ENCODE measurements at places on chromosomes 2 and 18.

DNA sequence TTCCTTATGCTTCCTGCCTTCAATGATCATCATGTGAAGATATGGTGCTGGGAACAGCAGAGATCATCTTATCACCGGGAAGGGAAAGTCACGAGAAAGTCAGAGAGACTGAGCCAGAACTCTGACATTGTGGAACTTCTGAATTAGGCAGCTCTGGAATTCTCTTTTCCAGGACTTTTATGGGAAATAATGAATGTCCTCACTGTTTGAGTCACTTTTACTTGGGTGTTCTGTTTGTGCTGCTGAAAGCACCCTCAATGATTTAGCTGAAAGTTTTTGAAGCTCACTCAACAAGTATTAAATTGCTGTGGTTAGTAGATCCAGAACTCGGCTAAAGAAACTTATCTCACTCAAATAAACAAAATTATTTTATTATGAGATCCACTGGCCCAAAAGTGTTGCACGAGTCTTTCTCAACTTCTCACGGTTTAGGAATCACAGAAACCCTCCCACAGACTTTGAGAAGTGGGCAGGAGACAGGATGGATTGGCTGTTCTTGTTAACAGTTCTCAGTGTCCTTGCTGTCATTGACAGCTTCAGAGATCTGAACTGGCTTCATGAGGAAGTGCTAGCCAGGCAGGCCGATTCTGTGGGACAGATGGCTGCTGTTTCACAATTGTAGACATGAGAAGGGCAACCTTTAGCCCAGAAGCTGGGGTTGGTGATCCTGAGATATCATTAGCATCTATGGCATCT, 26.4 kb upstream of the ATRAID start:
- DNase-seq = no peak

GRCh38 chr2:83368916-83369315, 1090.2 kb downstream of the SUCLG1 start:
- no peak for DNase-seq

- no peak for DNase-seq
Measured at GRCh38 chr2:147824620-147825019, 20.2 kb upstream of the ACVR2A start.

- DNase-seq = no peak
Measured at GRCh38 chr18:41992066-41992465, 37.0 kb downstream of the PIK3C3 start.

DNA sequence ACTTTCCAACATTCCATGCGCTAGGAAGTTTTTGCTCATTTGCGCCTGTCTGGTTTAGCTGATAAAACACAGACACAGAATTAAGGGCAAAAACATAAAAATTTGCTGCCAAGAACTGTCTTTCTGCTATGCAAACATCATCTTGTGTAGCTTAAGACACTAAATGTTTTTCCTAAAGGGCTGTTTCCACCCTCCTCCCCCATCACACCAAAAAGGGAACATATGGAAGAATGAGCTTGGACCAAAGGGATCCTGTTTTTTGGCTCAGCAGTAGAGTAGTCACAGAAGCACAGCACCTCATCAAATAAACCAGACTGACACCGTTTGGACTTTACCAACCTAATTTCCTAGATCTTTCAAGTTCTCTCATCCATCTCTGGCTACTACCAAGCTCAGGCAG, 210.1 kb downstream of the ZNF521 start:
- DNase-seq = no peak

DNA sequence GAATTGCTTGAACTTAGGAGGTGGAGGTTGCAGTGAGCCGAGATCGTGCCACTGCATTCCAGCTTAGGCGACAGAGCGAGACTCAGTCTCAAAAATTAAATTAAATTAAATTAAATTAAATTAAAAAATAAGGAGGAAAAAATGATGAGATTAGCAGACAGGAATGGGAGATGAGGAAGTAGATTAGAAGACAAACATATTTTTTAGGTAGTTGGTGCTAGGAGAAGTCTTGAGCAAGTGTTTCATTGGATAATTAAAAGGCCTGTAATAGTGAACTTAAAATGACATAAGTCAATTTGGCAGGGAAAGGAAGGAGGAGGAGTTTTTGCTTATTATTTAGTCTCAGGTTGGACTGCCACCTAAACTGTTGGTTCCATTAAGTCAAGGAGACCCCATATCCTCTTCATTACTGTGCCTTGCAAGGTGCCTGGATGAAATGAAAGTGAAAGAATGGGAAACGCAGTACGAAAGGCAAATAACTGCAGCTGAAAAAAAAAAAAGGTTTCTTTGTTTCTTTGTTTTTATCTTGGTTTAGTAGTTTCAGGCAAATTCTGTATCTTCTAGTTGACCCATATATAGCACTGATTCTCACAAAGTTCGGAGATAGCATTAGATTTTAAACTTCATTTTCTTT, 162.0 kb downstream of the SLC8A1 start:
- no peak for DNase-seq

DNA sequence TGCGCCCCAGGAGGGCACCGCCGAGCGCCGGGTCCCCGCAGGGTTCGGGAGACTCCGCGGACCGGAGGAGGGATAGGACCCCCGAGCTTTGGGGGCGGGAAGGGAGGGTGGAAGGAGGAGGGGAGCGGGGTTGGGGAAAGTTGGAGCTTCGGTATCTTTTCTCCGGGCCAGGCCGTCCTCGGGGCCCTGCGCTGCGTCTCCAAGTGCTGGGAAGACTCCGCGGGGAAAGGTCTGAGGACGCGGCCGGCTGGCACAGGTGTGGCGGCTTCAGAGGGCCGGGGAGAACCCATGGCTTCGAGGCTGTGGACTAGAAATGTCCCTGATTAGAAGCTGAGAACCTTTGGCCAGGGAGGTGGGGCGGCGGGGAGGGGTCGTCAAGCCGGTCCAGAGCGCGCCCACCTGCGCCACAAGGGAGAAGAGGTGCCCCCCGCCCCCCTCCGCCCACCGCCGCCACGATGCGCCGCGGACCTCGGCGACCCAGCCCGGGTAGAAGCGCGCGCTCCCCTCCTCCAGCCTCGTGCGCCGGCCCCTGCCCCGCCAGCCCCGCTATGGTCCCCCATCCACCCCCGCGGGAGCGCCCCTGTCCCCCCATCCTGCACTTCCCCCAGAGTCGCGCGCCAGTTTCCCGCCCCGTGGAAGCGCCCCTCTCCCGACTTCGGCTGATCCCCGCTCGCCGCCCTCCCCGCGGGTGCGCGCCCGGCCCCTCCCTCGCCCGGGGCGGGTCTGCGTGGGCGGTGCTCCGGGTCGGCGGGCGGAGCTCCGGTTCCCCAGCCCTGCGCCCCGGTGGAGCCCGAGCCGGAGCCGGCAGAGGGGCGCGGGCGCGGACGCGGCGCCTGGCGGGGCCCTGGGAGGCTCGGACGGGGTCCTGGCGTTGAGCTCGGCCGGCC, at the start of gene SNTG2:
Gene SNTG2 (plus strand): TSS at position 770 of the 887 bp plus-strand sequence. CDS start 148 bp downstream, outside the sequence.
- DNase-seq = no peak

- DNase-seq = no peak
Measured at GRCh38 chr2:2810504-2810903, 479.4 kb upstream of the MYT1L start.

DNA sequence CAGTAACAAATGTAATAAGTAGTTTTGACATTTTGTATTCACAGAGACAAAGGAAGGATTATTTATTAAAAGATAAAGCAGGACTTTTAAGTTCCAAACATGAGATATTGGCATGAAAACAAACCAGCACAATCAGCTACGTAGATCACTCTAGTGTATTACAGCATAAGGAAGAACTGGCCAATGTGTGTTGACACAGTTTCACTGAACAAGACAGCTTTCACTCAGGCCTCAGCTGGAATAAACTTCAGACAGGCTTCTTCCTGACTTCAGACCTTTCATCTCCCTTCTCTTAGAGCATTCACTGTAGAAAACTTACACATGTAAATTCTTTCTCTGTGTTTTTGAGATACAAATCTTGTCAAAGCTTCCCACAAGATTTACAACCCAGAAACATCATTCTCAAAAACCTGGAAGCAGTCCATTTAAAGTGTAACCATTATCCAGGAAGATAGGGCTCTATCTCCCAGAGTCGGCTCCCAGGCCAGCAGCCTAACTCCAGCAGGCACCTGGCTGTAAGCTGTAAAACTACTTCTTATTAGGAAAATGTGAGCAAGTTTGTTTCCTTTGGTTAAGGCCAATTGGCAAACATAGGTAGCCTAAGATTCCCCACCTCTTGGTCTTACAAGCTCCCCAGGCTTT, 768.3 kb upstream of the CDH7 start:
- no peak for DNase-seq

All from stimulated activated CD8-positive, alpha-beta memory T cell treated with anti-CD3 and anti-CD28 coated beads, Interleukin-7, amount 100 ng/mL, for 48 hours (primary cell).